Renal cortex interstitium (tissue), 15 donors: ENCODE measurements at places on chromosomes 11 and 22.

DNA sequence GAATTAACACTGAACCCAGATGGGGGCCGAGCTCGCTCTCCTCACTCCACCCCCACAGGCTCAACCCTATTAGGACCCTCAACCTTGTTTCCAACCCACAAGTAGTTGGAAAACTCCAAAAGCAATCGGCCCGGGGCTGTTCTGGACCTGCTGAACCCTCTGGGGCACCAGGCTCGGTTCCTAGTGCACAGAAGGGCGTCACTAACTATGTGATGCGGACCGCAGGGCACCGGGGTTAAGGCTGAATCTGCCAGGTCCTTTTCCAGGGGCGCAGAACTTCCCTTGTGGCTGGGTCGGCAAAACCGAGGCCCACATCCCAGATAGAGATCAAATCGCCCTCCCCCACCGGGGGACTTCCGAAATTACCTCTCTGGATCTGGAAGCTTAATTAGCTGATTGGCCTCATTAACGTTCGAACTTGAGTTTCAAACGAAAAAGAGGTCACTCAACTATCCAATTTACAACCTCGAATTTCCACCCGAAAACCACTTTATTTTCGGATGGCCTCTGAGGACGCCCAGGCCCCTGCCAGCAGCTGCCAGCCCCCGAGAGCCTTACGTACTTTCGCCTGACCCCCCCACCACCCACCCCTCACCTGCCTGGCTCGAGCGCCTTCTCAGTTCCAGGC is 1.7 kb downstream of the SHANK2 start:
- DNase-seq: no peak

GRCh38 chr11:12528487-12528886 is 145.7 kb upstream of the TEAD1 start:
- DNase-seq: no peak

GRCh38 chr11:10564696-10565318 is 3.7 kb downstream of the LYVE1 start:
- DNase-seq: no peak

- DNase-seq: no peak
Observed at GRCh38 chr22:41949297-41949965, 2.5 kb upstream of the CENPM start.

GRCh38 chr22:42439821-42440674 is 7.8 kb upstream of the NFAM1 start:
- DNase-seq: no peak

DNA sequence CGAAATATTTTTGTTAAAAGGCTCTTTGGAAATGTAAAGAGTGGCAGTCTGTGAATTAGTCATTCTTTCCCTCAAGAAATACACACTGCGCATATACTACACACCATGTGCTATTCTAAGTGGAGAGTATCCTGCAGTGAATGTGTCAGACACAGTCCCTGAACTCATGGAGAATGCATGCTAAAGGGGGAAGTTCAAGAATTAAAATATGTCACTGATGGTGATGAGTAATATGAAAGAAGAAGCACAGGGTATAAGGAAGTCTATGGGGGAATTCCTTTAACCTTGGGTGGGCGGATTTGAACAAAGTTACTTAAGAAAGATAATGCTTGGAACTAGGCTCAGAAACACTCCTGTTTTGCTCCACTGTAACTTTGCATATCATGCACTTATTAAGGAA is 153.0 kb downstream of the LRRC4C start:
- no peak for DNase-seq

DNA sequence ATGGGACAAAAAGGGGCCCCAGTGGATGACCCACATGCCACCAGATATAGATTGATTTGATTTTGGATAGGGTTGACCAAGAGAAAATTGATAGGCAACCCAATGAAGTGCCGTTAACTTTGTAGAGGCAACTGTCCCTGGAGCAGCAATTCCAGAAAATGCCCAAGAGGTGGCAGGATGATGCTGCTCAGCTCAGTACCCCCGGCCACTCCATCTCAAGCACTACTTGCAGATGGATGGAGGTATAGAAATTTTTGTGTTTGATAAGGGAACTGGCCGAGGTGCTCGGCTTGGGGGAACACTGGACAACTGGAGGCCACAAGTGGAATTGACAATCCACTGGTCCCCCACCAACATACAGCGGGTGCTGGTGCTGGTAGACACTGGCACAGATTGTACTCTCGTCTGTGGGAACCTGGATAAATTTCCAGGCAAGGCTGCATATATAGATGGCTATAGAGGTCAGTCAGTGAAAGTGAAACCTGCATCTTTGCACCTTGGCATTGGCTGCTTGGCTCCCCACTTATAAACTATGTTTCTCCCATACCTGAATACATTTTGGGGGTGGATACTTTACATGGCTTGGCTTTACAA is 86.3 kb downstream of the CCDC83 start:
- no peak for DNase-seq

GRCh38 chr11:70313945-70314344 is 43.5 kb downstream of the PPFIA1 start:
- no peak for DNase-seq

DNA sequence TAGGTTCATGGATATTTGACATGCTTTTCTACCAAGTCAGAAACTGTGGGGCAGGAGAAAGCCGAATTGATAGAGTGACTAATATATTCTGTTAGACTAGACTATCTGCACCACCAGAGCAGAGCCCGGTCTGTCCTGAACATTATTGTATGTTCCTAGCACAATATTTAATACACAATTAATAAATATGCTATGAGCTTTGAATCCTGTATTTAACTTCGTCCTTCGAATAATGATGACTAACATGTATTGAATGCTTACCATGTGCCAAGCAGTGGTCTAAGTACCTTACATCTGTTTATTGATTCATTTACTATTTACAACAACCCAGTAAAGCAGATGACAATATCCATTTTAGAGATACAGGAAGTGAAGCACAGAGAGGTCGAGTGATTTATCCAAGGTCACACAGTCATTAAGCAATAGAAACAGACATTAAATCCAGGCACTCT is 44.8 kb upstream of the ANO3 start:
- DNase-seq: no peak

- no peak for DNase-seq
Observed at GRCh38 chr11:7522121-7522520, 8.3 kb downstream of the PPFIBP2 start.

GRCh38 chr11:33303541-33303940 is 46.4 kb downstream of the HIPK3 start:
- DNase-seq: no peak
